ENCODE measurements at places on chromosomes 1 and 21. TPM values are rescaled to one million over a fixed set of nuclear protein-coding genes. Genes with fewer than 3 reads are reported as not detected.

LAD1 gene
- total RNA-seq = 209 TPM

NTRK1 gene
- not detected for total RNA-seq

NUDT4B gene
- 0.78 TPM for total RNA-seq

SLC19A2 gene
- 24.2 TPM for total RNA-seq

TRIM46 gene
- 1.8 TPM for total RNA-seq

CRABP2 gene
- total RNA-seq = 27.3 TPM

CDA gene
- 7.4 TPM for total RNA-seq

CD164L2 gene
- not detected for total RNA-seq

SLC22A15 gene
- 5.0 TPM for total RNA-seq

CCDC30 gene
- 5.1 TPM for total RNA-seq

FAF1 gene
- total RNA-seq = 104 TPM

B3GALT5 gene
- 48.2 TPM for total RNA-seq

THEM5 gene
- total RNA-seq = not detected

CD1B gene
- not detected for total RNA-seq

KRTAP12-2 gene
- not detected for total RNA-seq

CCDC24 gene
- total RNA-seq = 20.2 TPM

MECR gene
- total RNA-seq = 45.9 TPM

SYDE2 gene
- 8.3 TPM for total RNA-seq

FMO2 gene
- total RNA-seq = not detected

TEX38 gene
- total RNA-seq = not detected

GSTM1 gene
- 15.4 TPM for total RNA-seq

GBP3 gene
- total RNA-seq = 95.4 TPM

AMY1B gene
- not detected for total RNA-seq

PIK3C2B gene
- 33.9 TPM for total RNA-seq

ENAH gene
- 103 TPM for total RNA-seq

NLRP3 gene
- 0.32 TPM for total RNA-seq

AMY2A gene
- not detected for total RNA-seq

ZC3H12A gene
- 64.4 TPM for total RNA-seq

ARHGEF19 gene
- 16.6 TPM for total RNA-seq

LCE1E gene
- total RNA-seq = not detected

CASZ1 gene
- total RNA-seq = 12.6 TPM

CGN gene
- total RNA-seq = 113 TPM

PHF13 gene
- 14.2 TPM for total RNA-seq

CELA3B gene
- not detected for total RNA-seq

ARHGEF16 gene
- 28.0 TPM for total RNA-seq

MIER1 gene
- total RNA-seq = 27.4 TPM

LCE3E gene
- total RNA-seq = not detected

MR1 gene
- total RNA-seq = 11.3 TPM

RXRG gene
- total RNA-seq = not detected

UBE2U gene
- not detected for total RNA-seq

HAO2 gene
- not detected for total RNA-seq

SMCP gene
- not detected for total RNA-seq

REN gene
- not detected for total RNA-seq

RNF186 gene
- not detected for total RNA-seq

FMO5 gene
- 1.0 TPM for total RNA-seq

GJA4 gene
- total RNA-seq = not detected

OR10Z1 gene
- not detected for total RNA-seq

TMEM81 gene
- 4.4 TPM for total RNA-seq

All from Calu3 (cell line).